Activated naive CD8-positive, alpha-beta T cell treated with anti-CD3 and anti-CD28 coated beads, Interleukin-2, amount 10 ng/mL, durations not matched to agents 7 days and 5 days (primary cell): ENCODE measurements at places on chromosomes 3 and 15. TPM values are rescaled to one million over a fixed set of nuclear protein-coding genes. Genes with fewer than 3 reads are reported as not detected.

DNA sequence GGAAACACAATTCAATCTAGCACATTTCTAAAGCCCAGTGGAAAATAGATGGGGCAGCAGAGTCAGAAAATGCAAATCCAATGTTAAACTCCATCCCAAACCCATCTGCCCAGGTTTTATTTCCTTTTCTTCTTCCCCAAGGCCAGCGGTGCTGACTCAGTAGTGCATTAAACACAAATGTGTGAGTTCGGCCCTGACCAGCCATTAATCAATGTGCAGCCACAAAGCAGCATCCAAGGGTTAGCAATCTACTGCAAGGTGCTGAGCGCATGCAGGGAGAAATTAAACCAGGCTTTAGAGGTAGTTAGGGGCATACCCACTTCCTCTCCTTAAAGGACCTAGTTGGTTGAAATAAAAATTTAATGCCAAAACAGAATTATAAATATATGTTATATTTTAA lies 583.3 kb upstream of the PPP2R3A start:
- DNase-seq: no peak

- DNase-seq: no peak
Measured at GRCh38 chr3:52420388-52420787, 24.5 kb downstream of the SEMA3G start.

GRCh38 chr3:98963546-98963945 lies 62.1 kb upstream of the DCBLD2 start:
- DNase-seq: no peak

DNA sequence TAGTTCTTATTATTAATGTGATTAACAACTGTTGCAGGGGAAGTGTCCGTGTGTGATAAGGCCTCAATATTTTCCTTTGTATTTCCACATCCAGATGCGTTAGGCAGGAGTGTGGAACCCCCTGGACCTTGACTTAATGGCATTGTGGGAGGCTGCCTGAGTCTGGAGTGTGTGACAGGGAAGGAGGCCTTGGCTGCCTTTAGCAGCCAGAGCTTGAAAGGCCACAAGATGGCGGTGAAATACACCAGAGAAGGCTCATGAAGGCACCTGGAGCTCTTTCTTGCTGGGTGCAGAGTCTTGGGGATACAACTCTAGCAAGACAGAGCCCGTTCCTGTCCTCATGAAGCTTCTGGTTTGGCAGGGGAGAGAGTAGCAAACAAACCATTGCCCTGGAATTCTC lies 36.9 kb downstream of the POLR2M start:
- DNase-seq: no peak

GRCh38 chr3:146650691-146651442 lies 45.7 kb upstream of the PLSCR5 start:
- no peak for DNase-seq

GRCh38 chr3:126473292-126474168 lies 2.2 kb downstream of the ZXDC start:
- peak; percentile 34 for DNase-seq

The LMOD3 gene
- total RNA-seq: not detected

GRCh38 chr3:109045271-109046040 lies 72.5 kb downstream of the MORC1 start:
- no peak for DNase-seq

The ZPLD1 gene
- total RNA-seq: not detected

GRCh38 chr3:162517110-162517509 lies 1020.5 kb downstream of the OTOL1 start:
- no peak for DNase-seq

DNA sequence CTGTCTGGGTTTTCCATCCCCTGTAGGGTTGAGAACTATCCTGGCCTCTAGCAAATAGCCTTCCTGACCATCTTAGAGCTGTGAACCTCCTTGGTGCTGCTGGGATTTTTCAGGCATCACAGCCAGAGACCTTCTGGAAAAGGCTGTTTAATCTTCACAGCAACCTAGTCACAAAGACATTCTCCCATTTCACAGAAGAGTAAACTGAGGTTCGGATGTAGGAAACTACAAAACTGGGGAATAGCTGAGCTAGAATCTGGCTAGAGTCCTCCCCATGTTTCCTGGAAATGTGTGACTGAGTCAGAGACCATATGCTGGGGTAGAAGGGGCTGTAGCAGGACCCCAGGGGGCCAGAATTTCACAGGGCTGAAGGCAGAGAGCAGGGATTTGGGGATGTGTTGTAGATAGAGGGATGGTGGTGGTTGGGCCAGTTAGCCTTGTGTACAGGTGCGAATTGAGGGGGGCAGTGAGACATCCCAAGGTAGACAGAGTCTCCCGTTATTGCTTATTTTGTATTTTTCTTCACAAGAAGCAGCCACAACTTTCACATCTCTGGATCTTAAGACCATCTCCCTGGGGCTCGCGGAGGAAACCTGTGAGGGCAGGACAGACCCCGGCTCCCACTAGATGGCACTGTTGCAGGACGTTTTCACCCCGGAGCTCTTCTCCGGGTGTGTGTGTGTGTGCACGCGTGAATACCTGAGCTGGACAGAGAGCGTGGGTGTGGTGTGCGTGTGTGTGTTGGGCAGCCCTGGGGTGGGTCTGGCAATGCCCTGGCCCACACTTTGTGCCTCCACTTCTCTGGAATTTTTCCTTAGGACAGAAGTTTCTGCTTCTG lies 66.9 kb upstream of the PRR23C start:
- DNase-seq: peak; percentile 64

- no peak for DNase-seq
Measured at GRCh38 chr3:171038342-171038741, 11.8 kb upstream of the SLC2A2 start.

The HPS3 gene
- 35.8 TPM for total RNA-seq

The SPTBN5 gene
- 1.1 TPM for total RNA-seq
